NCI-H82 (cell line): ENCODE measurements at places on chromosomes 6 and 20.

- no peak for DNase-seq
These were observed 10.9 kb downstream of the PLEKHG1 start for GRCh38 chr6:150610584-150610983.

DNA sequence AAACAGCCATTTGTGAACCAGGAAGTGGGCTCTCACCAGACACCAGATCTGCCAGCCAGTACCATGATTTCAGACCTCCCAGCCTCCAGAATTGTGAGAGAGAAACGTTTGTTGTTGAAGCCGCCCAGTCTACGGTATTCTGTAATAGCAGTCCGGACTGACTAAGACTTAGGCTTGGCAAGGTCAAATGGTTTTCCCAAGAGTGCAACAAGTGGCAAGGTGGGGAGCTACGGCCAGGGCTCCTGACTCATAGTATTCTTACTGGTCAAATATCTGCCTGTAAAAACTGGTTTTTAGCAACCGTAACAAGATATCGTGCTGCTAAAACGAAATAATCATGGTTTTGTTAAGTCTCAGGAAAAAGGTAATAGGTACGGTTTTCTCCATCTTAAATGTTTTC, 37.8 kb downstream of the MCUR1 start:
- DNase-seq: no peak

DNA sequence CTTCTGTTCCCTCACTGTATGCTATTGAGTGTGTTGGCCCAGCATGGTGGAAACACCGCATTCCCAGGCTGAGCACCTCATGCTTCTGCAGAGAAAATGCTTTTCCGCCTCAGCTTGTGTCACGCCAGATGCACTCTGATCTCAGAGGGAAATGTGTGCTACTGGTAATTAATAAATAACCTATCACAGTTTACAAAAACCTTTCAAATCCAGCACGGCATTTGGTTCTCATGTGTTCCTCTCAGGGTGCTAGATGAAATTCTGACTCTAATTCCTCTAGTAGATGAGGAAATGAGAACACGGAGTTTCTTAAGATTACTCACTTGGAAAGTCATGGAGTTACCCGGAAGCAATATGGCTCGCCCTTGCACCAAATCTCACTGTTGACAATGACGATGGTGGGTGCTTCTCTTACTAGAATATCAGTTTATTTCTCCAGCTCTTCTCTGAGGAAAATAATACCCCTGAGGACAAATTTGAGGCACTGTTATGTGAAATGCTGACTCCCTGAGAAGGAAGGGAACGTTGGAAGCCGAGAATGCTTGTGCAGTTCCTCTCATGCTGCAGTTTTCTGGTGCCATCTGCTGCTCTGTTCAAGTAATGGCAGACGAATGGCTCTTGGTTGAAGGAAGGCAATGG, 116.6 kb downstream of the RNF144B start:
- peak; percentile 91 for DNase-seq

- no peak for DNase-seq
These were observed 63.9 kb downstream of the FARS2 start for GRCh38 chr6:5325173-5325572.

GRCh38 chr6:165684333-165684732, 21.3 kb upstream of the PDE10A start:
- DNase-seq: no peak

DNA sequence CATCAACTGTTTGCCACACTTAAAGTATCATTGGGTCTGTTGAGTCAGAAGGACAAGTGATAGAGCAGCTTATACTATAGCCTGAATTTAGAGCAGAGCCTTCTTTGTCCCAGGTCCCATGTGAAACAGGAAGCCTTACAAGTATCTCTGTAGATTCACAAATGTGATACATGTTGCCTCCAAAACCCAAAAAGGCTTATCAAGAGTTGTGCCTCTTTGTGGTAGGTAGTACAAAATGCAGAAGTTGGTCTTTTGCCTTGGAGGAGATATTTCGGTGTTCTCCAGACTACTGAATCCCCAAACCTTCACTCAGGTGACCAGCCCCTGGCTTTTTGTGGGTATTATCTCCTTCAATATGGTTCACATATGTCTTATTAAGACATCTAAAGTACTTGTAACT, 172.8 kb upstream of the PROKR2 start:
- no peak for DNase-seq

DNA sequence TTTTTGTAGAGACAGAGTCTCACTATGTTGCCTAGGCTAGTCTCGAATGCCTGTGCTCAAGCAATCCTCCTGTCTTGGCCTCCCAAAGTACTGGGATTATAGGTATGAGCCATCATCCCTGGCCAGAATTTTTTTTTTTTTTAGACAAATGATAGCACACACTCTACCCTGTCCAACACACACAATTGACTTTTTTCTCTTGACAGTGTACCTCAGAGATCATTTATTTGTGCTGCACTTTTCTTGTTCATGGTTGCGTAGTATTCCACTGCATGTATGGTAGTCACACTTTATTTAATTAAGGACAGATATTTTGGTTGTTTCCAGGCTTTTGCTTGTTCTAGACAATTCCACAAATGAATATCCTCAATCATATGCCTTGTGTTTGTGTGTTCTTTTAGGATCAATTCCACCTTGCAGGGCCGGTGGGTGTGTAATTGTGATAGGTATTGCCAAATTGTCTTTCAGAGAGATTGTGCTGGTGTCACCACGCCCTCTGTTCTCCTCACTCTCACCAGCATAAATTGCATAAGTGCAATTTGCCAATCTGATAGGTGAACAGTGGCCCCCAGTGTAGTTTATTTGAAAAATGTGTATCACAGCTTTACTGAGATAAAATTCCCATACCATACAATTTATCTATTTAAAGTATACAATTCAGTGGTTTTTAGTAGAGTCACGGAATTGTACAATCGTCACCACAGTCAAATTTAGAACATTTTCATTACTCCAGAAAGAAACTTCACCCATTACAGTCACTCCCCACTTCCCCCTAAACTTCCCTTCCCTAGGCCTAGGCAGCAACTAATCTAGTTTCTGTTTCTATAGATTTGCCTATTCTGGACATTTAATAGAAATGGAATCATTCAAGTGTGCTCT, 20.1 kb downstream of the SRC start:
- DNase-seq: no peak

GRCh38 chr6:91045161-91045560, 458.3 kb upstream of the MAP3K7 start:
- no peak for DNase-seq

DNA sequence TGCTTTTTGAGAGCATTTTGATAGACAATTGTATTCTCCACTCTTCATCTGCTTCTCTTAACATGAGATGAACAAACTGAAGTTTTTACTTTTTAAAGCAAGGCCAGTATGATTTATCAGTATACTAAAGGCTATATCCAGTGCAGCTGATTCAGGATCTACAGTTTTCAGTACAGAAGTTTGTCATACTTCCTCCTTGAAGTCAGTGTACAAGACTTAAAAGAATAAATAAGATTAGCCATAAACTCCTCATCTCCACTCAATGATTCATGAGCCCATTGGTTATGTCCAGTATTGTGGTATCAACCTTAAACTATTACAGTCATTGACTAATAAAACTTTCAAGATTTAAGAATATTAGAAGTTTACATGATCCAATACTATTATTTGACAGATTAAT, 374.8 kb upstream of the EPHA7 start:
- no peak for DNase-seq

DNA sequence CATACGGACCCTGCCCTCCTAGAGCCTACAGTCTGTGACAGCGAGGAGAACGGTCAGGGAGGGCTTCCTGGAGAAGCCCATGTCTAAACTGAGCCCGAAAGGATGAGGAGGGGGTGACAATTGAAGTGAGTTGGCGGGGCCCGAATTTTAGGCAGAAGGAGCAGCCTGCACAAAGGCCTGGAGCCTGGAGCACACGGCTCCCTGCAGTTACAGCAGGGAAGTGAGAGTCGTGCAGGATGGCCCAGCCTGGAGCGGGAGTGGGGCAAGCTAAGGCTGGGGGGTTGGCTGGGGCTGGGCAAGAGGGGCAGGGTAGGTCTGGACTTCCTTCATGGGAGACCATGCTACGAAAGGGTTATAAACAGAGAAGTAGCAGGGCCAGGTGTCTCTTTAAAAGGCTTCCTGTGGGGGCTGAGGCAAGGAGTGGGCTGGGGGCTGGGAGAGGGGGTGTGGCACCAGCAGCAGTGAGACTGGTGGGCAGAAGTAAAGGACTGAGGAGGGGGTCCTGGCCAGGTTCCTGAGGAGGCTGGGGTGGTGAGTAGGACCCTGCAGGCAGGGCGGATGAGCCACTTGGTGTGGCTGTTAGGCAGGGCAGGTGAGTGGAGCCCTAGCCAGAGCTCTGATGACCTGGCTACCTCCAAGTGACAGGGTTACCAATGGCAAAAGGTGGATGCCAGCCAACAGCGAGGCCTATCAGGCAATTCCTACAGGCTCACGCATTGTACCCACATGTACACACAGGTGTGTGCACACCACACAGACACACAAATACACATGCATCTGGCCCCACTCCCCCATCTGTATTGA, 119.2 kb downstream of the MRPL14 start:
- DNase-seq: no peak

- no peak for DNase-seq
These were observed 102.1 kb upstream of the STMND1 start for GRCh38 chr6:16999491-17000436.

- DNase-seq: no peak
These were observed 1089.3 kb upstream of the DEFB115 start for GRCh38 chr20:30168025-30168799.
